ENCODE measurements at places on chromosomes 1 and 21.

- no peak for DNase-seq
These were observed 102.6 kb downstream of the GPATCH2 start for GRCh38 chr1:217528271-217528670.

- peak; percentile 60 for DNase-seq
These were observed 16.2 kb downstream of the BTBD8 start for GRCh38 chr1:92096317-92096716.

- no peak for DNase-seq
These were observed 859 bp upstream of the LRRC8B start for GRCh38 chr1:89523572-89524368.

DNA sequence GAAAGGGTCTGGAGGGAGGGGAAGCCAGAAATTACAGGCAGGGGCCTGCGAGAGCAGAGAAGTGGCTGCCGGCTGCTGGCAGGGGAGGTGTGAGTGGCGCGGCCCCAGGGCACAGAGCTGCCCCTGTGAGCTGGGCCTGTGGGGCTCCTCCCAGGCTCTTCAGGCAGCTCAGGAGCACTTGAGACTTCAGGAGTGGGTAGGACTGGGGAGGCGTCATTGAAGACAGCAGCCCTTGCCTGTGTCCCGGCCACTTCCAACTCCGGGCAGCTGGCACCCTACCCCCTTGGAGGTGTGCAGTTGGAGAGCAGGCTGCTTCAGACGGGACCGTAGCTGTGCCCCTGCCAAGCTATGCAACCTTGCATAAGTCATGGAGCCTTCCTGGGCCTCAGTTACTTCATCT is 87.5 kb upstream of the ACTL8 start:
- DNase-seq = no peak

GRCh38 chr1:181674617-181675016 is 191.3 kb downstream of the CACNA1E start:
- no peak for DNase-seq

- DNase-seq = no peak
These were observed 103.4 kb downstream of the ZBTB18 start for GRCh38 chr1:244154508-244154871.
